GM10248 (cell line): ENCODE measurements at places on chromosomes 12 and 14.

DNA sequence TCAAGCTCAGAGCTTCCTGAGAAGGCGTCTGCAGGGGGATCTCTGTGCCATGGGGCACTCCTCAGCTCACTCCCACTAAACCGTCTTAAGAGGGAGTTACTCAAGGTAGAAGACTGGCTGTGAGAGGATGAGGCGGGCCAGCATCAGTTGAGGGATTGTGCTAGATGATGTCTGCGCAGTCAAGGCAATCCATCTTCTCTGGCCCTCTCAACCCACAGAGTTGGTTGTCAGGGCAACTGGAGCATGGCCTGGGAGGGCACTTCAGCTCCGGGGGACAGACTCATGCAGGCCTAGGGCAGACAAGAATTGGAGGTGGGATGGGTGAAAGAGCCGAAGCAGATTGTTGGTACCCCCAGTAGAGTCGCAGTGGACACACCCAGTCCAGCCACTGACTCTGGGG, 9.0 kb downstream of the GSTZ1 start:
- DNase-seq: no peak

GRCh38 chr14:106694638-106695393, 1168.4 kb downstream of the TMEM121 start:
- peak; percentile 58 for DNase-seq

DNA sequence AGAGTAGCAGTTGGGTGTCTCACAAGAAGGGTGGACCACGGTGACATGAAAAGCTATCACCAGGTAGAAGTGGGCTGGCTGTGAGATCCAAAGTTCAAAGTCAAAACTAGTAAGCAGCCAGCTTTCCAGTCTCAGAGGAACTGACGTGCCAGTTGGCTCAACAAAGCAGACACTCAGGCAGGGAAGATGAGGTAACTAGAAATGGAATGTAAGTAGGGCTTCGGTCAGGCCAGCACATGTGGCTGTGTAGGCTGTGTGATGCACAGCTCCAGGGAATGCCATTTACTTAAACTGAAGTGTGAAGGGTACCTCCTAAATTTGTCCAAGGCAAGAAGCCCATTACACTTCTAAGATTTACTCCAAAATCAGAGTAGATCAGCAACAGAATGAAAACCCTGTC, 43.6 kb downstream of the PTPRR start:
- no peak for DNase-seq

GRCh38 chr14:68823434-68824206, 30.8 kb upstream of the ZFP36L1 start:
- no peak for DNase-seq

GRCh38 chr14:38248321-38249028, 7.4 kb downstream of the CLEC14A start:
- DNase-seq: no peak
